NCI-H1417 treated with DMSO at 0.1 percent for 48 hours (cell line): ENCODE measurements at places on chromosomes 1 and 21.

DNA sequence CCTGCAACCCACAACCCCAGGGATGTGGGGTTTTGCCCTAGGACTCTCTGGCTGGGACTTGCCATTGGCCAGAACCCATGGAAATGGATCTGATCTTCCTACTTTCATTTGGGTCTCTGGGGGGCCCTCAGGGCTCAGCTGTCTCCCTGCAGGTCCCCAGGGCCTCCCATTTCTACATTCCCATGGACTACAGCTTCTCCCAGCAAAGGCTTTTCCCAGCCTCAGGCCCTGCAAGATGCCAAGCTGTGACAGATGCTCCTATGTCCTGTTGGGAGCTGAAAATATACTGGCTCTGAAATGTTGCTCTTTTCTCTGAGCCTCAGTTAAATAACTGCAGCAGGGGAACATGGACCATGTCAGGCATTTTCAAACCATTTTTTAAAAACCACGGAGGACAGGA, 99.5 kb upstream of the IGSF21 start:
- DNase-seq = no peak

- DNase-seq = no peak
These were observed 3.7 kb upstream of the PMVK start for GRCh38 chr1:154940213-154940560.

GRCh38 chr1:112826217-112826944, 111.2 kb upstream of the PPM1J start:
- DNase-seq = no peak

DNA sequence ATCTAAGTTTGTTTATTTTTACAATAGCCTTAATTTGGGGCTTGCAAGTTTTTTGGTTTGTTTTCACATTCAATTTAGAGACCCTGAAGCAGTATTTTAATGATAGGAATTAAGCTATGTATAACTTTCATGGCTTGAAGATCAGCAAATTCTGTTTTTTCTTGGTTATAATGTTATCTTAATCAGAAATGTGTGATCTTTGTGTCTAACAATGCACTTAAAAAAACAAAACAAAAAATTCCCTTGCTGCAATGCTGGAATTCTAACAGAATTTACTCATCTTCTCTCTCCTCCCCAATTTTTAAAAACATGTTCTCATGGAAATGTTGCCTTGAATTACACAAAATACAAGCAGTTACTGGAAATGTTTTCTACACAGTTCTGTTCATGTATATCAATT, 113.1 kb downstream of the OLFML2B start:
- no peak for DNase-seq

DNA sequence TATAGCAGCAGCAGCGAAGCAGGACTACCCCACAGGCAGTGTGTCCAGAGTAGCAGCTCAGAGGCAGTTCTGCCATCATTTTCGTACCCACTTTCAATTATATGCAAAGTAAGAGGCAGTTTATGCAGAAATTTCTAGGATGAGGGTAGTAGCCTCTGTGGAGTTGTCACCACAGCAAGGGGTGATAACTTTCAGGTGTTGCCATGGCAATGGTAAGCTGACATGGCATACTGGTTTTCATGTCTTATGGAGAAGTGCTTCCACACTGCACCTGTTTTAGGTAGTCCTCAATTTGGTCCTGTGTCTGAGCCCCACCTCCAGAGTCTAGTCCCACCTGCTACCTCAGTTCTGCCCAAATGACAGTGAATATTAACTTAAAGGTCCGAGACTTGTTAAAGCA, 133.3 kb upstream of the SYT6 start:
- no peak for DNase-seq

DNA sequence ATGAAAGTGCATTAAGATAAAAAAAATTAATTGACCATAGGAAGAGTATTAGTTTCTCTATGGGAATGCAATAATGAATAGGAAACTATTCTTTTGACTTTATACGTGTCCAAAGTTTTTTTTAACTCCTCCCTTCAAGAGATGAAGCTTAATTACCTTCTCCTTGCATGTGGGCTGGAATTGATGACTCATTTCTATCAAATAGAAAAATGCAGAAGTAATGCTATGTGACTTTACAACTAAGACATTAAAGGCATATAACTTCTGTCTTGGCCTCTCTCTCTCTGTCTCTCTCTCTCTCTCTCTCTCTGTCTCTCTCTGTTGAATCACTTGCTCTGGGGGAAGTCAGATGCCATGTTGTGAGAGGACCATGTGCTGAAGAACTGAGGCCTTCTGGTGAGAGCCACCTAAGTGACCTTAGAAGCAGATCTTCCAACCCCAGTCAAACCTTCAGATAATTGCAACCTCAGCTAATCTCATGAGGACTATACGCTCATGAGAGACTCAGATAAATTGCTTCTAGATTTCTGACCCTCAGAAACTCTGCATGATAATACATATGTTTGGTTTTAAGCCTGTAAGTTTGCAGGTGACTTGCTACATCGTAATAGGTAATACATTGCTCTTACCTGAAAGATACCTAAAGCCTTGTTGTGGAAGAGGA, 414.2 kb downstream of the KCNT2 start:
- DNase-seq = no peak

DNA sequence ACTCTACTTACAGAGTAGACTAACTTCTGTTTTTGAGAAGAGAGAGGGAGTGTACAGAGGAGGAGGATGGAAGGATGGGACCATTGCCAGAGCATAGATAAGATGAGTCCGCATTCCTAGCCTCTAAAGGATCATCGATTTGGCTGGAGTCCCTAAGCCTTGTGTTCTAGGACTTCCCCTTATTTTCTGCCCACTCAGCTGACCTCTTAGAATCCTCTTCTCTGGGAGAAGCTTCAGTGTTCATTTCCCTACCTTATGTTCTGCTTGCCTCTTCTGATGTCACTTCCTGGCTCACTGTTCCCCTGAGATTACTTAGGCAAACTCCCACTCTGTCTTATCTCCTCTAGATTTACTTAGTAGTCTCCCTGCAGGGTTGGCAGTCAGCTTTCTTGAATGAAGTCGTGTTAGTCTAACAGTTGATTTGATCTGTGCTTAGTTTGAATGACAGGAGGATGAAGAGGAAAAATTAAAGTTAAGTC, 156.7 kb downstream of the SYT2 start:
- no peak for DNase-seq

GRCh38 chr1:40930174-40930964, 49.1 kb upstream of the CTPS1 start:
- no peak for DNase-seq
